ENCODE measurements at places on chromosomes 1 and 21.

DNA sequence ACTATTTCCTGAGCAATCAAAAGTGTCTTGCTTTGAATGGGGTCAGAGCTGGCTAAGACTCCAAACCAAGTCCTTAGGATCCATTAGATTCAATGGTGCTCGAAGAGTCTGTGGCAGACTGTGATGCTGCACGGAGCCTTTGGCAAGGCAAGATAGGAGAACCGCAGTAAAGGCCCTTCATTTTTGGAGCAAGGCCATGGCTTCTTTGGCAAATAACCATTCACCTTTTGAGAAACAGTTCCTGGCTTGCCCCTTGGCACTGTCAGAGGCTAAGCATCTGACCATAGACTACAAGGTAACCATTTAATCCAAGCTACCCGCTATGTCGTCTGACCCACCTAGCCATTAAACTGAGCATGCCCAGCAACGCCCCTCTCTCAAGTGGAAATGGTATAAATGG lies 45.2 kb downstream of the EDN2 start:
- no peak for DNase-seq

GRCh38 chr21:21801921-21802320 lies 803.7 kb downstream of the NCAM2 start:
- DNase-seq, result no peak

GRCh38 chr1:223179786-223180185 lies 36.7 kb upstream of the TLR5 start:
- no peak for DNase-seq

- no peak for DNase-seq
Measured at GRCh38 chr1:78721136-78721535, 71.5 kb downstream of the IFI44 start.

- DNase-seq, result no peak
Measured at GRCh38 chr1:230284891-230285290, 141.2 kb downstream of the PGBD5 start.

DNA sequence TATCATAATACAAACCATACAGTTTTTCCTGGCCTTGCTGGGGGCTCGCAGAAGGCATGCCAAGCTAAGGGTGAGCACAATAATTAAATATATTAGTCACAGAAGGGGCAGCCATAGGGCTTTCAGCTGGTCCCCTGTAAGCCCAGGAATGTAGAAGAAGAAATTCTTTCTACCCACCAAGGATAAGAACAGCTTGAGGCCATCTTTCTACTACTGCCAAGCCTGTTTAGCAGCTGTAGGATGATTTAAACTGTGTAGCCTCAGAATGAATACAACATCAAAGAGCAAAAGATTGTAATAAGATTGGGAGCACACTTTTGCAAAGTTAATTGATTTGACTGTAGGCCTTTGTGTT lies 171.5 kb downstream of the LRRC7 start:
- DNase-seq, result no peak

- DNase-seq, result no peak
Measured at GRCh38 chr1:180287988-180288705, 58.1 kb downstream of the LHX4 start.
